SIG-M5 (cell line): ENCODE measurements at places on chromosomes 2 and 18.

DNA sequence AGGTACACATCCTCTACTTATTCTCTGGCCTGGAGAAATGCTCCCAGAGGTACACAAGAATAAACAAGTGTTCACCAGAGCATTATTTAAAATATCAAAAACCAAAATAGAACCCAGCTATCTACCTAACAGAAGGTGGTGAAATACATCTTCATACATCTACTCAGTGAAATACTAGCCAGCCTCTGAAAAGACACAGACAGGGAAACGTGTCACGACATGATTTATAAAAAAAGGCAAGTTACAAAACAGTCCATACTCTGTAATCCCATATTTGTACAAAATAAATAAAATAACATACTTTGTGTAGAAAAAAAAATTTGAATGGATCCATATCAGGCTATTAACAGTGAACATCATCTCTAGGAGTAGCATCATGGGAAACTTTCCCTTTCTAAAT, 38.2 kb downstream of the KANSL3 start:
- no peak for DNase-seq

GRCh38 chr2:162401871-162402270, 57.9 kb downstream of the GCA start:
- DNase-seq: no peak

- DNase-seq: no peak
Observed at GRCh38 chr2:959457-959856, 8.8 kb downstream of the SNTG2 start.

DNA sequence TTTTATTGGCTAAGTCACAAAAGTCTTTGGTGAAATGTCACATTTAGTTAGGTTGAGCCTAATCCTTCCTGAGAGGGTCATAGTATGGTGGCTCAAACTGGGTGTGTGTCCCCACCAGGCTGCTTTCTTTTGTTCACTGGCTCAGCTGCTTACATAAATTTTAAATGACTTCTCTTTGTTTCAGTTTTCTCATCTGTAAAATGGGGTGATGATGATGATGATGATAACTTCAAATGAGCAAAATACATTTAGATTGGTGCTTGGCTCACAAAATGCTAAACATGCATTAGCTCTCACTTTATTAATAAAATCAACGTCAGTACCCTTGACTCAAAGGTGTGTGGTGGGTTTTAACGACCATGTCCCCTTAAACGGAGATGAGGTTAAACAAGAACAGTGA, 7.2 kb upstream of the TAF1B start:
- DNase-seq: no peak

- no peak for DNase-seq
Observed at GRCh38 chr2:75041731-75042600, 83.5 kb downstream of the POLE4 start.

- no peak for DNase-seq
Observed at GRCh38 chr2:215379948-215380347, 55.9 kb downstream of the FN1 start.

- DNase-seq: no peak
Observed at GRCh38 chr2:174085781-174086180, 120.6 kb upstream of the SP3 start.

GRCh38 chr2:220143336-220143735, 515.9 kb downstream of the SLC4A3 start:
- no peak for DNase-seq

- no peak for DNase-seq
Observed at GRCh38 chr2:120606280-120606679, 129.4 kb upstream of the GLI2 start.

DNA sequence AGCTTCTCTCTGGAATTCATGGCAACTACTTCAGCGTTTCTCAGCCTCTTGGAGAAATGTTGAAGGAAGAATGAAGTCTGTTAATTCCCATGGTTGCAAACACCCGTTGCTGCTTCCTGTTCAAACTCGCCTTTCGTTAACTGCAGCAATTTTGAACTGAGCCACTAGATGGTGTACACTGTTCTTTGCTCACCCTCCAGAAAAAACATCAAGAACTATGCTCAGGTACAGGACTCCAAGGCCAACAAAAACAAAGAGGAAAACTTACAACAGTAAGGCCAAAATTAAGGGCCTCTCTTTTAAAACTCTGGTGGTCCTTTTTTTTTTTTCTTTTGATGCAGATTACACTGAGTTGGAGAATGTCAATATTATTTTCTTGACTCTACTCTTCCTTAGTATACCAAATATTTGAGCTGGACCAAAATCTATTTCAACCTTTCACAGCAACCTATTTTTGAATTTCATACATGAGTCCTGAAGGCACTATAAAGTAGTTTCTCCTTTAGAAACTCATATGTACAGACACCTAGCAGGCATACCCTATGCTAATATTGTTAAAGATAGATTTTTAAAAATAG, 58.2 kb downstream of the KLHL14 start:
- no peak for DNase-seq

- DNase-seq: no peak
Observed at GRCh38 chr2:197846777-197847176, 42.4 kb downstream of the PLCL1 start.

DNA sequence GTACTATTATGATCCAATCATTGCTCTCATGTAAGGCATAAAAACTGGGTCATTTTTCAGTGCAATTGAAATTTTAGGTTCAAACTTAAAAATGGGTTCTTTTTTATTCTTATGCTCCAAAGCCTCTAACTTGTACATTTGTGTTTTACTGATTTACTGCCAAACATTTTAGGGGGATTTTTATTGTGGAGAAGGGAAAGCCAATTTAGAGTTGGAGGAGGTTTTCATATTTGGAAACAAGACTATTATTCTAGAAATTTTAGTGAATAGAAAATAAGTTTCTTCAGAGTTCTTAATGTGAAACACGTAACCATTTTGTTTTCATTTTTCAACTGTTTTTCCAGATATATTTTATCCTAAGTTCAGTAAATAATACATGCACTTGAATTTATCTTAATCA, 138.6 kb downstream of the DOCK10 start:
- DNase-seq: no peak

- no peak for DNase-seq
Observed at GRCh38 chr18:79632765-79633164, 46.8 kb upstream of the CTDP1 start.

GRCh38 chr2:240817496-240818292, 2.3 kb downstream of the KIF1A start:
- DNase-seq: no peak

- DNase-seq: no peak
Observed at GRCh38 chr2:59047373-59047995, 806.4 kb upstream of the FANCL start.

DNA sequence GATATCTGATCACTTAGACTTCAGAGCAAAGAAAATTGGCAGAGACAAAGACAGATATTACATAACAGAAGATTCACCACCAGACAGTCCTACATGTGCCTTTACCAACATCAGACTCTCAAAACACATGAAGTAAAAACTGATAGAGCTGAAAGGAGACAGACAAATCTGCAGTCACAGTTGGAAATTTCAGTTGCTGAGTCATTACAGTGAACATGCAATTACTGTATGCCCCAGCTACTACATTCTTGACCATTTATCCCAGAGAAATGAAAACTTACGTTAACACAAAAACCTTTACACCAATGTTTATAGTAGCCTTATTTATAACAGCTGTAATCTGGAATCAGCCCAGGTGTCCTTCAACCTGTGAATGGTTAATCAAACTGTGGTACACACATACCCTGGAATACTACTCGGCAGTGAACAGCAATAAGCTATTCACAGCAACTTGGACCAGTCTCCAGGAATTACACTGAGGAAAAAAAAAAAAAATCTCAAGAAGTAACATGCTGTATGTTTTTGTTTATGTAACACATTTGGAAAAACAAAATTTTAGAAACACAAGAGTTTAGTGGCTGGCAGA, 7.5 kb upstream of the SCLY start:
- DNase-seq: no peak

- no peak for DNase-seq
Observed at GRCh38 chr18:48335829-48336228, 73.4 kb downstream of the ZBTB7C start.

- DNase-seq: no peak
Observed at GRCh38 chr18:11106894-11107293, 42.5 kb downstream of the PIEZO2 start.

- no peak for DNase-seq
Observed at GRCh38 chr2:8442833-8443486, 238.9 kb upstream of the ID2 start.
